ENCODE measurements at places on chromosomes 1 and 21.

- no peak for DNase-seq
Observed at GRCh38 chr1:209421186-209421585, 162.3 kb upstream of the CAMK1G start.

DNA sequence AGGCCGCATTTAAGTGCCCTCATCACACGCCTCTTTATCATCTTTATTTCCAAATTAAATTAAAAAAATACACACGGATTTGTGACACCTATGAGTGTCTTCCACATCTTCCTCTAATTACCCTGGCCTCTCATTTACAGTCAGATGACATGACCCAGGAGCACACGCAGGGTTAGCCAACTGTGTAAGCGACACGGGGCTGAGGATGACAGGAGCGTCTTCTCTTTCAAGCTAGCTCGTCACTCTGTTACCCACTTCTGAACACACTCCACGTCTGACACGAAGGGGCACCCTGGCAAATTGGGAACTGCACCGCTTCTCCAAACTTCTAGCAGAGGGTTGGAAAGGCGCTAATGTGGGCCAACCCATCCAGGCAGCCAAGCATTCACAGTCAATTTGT, 112.1 kb downstream of the SMYD2 start:
- DNase-seq: no peak

GRCh38 chr1:183889095-183889494, 84.2 kb downstream of the RGL1 start:
- no peak for DNase-seq

DNA sequence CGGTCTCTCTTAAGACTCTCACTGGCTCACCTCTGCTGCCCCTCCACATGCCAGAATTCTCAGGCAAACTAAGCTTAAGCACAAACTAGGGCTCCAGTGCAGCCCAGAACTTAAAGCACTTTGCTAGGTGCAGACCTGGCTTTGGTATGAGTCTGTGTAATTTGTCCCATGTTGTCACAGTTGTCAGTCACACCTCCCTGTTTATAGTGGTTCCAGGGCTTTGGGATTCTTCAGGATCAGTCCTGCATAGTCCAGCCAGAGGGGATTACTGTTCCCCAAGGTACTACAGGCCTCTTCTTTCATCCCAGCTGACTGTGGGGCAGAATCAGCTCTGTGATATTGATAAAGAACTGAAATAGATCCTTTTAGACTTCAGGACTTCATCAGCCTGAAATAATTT, 105.0 kb upstream of the UBE2U start:
- no peak for DNase-seq

DNA sequence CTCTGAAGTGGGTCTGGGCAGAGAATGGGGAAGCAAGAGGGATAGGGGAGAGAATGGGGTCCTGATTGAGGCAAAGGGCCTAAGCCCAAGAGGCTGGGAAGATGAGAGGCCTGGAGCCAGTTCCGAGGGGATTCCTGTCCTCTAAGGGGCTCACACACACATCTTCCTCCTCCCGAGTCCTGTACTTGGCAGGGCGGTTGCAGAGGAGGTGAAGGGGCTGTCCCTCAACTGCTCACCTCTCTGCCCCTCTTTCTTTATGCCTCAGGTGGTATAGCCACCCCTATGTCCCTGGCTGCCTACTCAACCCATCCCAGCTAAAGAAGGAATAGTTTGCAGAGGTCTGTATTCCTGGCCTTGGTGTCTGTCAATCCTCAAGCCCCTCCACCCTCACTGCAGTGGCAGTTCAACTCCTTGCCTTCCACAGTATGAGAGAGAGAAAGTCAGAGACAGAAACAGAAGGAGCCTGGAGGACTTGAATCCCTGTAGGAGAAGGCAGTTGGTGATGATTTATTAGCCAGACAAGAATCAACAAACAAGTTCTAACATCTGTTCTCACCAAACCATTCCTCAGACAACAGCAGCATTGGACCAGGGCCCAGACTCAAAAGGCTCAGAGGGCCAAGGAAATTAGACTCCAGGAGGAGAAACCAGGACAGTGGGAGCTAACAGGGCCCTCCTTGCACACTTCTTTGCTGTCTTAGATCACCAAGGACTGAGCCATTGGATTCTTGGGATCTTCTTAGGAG, 10.7 kb downstream of the SH2D2A start:
- no peak for DNase-seq
